SK-N-MC (cell line): ENCODE measurements at places on chromosomes 12 and 14.

- no peak for DNase-seq
Observed at GRCh38 chr12:92145481-92145730, 240 bp downstream of the BTG1 start.

GRCh38 chr12:52585066-52585465 lies 11.4 kb upstream of the KRT74 start:
- DNase-seq = no peak

- no peak for DNase-seq
Observed at GRCh38 chr12:113284751-113285150, 50.2 kb downstream of the SLC8B1 start.

- no peak for DNase-seq
Observed at GRCh38 chr12:58443273-58443980, 476.9 kb downstream of the LRIG3 start.

DNA sequence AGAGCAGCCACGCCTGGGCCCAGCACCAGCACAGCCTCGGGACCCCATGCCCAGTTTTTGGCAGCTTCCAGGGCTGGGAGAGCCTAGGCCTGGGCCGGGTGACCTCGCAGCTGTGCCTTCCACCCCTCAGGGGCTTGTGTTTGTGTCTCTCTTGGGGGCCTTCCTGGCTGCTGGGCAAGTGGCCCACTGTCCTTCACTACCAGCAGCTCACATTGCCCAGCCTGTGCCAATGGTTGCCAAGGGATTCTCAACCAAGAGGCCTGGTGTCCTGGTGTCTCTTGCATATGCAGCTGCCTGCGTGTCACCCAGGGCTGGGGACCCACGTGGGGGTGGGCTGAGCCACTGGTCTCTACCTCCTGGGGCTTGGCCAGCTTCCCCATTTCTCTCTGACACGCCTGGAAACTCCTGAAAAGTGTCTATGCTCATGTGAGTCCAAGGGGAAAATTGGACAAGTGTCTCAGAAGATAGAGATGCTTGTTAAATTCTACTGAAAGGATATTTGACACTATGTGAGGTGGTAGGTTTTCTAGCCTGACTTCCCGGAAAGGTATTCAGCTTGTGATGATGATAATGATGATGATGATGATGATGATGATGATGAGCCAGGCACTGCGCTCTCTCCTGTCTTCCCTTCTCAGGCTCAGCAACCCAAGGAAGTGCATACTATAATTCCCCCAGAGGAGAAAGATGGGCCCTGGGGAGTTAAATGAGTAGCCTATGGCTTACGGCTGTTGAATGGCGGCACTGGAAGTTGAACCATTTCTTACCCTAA lies 48.8 kb upstream of the ESRRB start:
- DNase-seq = no peak

GRCh38 chr14:100889641-100890040 lies 13.9 kb downstream of the RTL1 start:
- no peak for DNase-seq

DNA sequence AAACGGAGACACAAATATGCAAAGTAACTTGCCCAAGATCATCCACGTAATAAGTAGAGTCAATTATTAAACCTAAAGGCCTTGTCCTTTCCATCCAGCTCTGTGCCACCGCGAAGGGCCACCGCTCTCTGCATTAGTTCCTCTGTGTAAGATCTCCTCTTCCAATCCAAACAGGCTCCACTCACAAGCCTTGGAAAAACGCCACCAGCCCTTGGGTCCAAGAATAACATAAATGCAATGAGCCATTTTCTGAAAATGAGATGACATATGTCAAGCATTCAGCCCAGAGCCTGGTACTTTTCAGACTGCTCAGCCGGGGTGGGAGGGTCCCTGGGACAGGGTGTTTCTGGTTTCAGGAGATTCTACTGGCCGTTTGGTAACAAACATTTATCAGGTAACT lies 30.0 kb downstream of the DGLUCY start:
- no peak for DNase-seq

- no peak for DNase-seq
Observed at GRCh38 chr12:57452181-57452936, 2.7 kb upstream of the INHBE start.

- DNase-seq = no peak
Observed at GRCh38 chr14:26595926-26596542, 1.8 kb downstream of the NOVA1 start.

GRCh38 chr14:50469982-50470381 lies 62.4 kb downstream of the MAP4K5 start:
- DNase-seq = no peak

GRCh38 chr14:104224506-104225277 lies 86.3 kb downstream of the KIF26A start:
- no peak for DNase-seq

DNA sequence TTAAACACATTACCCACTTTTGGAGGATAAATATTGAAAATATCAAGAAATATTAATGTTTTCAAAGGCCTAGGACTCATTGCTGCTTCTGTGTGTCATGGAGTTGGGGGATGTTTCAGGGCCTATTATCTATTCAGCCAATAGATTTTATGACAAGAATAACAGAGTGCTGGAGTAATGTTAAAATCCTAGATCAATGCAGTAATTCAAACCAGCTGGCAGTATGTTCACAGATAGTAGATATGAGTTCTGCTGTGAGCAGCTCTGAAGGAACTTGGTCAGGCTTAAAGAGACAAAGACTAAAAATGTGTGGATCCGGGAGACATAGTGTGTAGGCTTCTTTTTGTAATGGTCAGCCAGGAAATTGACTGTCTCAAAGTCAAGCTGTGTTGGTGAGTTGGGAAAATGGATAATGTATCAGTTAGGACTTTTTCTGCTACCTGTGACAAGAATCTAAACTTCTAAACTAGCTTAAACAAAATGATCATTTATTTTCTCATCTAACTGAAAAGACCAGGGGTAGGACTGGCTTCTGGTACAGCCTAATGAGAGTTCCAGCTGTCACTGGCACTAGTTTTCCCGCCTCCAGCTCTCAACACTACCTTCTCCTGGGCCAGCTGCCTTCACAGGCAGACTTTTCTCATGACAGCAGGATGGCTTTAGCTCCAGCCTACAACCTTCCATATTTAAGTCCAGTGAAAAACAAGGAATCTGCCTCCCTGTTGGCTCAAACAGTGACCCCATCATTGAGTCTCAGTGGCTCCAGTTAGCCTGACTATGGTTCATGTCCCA lies 16.3 kb upstream of the POLR3B start:
- DNase-seq = no peak

DNA sequence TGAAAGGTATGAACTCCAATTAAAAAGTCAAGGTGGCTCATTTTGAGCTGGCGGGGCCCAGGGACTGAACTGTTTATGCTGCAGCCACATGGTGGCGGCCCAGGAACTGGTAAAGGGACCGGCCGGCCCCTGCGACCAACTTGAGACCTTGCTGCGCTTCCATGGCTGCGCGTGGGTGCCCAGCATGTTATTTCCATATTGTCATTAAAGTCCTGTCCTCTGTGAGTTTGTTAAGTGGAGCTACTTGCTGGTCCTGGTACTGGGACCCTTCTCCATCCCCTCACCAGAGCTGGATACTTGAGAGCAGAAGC lies 62.3 kb downstream of the BEGAIN start:
- DNase-seq = no peak

- DNase-seq = no peak
Observed at GRCh38 chr12:17588968-17589367, 501.0 kb downstream of the RERGL start.

GRCh38 chr14:36582874-36583241 lies 444 bp upstream of the NKX2-8 start:
- DNase-seq = no peak

DNA sequence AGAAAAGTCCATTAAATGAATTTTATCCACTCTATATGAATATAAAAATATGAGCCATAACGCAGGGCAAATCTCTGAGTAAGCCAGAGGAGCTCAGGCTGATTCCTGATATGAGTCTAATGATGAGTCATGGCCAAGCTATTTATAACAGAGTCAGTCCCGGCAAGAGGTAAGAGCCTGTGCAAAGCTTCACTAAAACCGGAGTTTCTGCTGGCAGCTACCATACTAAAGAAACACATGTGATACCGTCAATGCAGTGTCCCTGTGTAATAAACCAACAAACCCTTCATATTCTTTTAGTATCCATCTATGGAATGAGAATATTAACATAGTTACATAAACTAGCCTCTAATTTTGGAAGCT lies 319.4 kb downstream of the KCNC2 start:
- DNase-seq = peak; percentile 45

- no peak for DNase-seq
Observed at GRCh38 chr12:21476949-21477348, 24.5 kb downstream of the RECQL start.

DNA sequence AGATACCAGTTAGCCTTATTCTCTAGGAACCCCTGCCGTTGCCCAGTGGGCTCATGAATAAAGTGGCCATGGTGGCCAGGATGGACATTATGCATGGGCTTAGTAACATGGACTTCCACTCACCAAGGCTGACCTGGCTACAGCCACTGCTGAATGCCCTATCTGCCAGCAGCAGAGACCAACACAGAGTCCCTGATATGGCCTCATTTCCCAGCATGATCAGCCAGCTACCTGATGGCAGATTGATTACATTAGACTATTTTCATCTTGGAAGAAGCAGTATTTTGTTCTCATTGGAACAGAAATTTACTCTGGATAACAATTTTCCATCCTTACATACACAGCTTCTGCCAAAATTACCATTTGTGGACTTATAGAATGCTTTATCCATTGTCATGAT lies 16.2 kb upstream of the LPCAT3 start:
- DNase-seq = no peak

GRCh38 chr12:57752668-57753000 lies 524 bp upstream of the CDK4 start:
- no peak for DNase-seq

DNA sequence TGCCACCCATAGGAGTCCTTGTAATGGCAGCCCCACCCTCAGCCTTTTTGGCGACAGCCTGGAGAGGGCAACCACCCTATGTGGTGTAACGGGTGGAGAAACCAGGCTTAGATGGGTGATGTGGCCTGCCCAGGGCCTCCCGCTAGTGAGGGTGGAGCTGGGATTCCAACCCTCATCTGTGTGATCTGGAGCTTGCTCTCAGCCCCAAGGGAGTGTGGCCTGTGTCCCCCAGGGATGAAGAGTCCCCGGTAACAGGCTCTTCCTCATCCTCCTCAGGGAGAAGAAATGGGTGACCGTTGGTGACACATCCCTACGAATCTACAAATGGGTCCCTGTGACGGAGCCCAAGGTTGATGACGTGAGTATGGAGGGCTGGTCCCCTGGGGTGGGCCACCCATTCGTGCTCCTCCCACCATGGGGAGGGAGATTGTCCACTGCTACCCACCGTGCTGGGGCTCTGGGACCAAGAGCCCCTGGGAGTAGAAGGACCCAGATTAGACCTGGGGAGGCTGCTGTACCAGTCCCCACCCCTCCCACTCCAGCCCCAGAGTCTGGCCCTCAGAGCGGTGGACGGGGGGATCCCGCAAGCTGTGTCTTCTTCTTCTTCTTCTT lies 8.8 kb downstream of the BCL7A start:
- no peak for DNase-seq

- DNase-seq = no peak
Observed at GRCh38 chr14:35695647-35696046, 113.4 kb downstream of the RALGAPA1 start.

DNA sequence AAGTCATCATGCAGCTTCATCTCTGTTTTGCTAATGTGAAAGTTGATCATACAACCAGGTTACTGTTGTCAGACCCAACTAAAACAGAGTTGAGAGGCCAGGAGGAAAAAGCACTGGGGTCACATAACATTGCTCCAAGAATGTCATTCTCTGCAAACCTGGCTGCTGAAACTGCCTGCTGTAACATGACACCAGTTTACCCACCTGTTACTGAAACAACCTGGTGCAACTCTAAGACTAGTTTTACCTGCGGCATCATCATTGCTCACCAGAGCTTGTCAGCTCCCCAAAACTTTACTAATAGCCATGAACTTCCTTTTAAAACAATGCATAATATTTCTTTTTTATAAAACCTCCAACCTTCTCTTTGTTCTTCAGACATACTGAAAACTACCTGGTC lies 30.7 kb upstream of the DEGS2 start:
- no peak for DNase-seq
